ENCODE measurements at places on chromosomes 13 and 19.
A peak's percentile ranks its signal among the peaks of the same experiment; 100 is the strongest.

- DNase-seq, result no peak
These were observed at the start of gene GNA15 for GRCh38 chr19:3135961-3136683. Gene GNA15, plus strand, starts transcription at chr19:3136033. Its CDS starts 418 bp downstream, at chr19:3136451.

- peak; percentile 2 for DNase-seq
These were observed 502.3 kb downstream of the KCTD12 start for GRCh38 chr13:76383676-76384461.

- no peak for DNase-seq
These were observed 4.3 kb downstream of the SOX1 start for GRCh38 chr13:112071102-112071722.

DNA sequence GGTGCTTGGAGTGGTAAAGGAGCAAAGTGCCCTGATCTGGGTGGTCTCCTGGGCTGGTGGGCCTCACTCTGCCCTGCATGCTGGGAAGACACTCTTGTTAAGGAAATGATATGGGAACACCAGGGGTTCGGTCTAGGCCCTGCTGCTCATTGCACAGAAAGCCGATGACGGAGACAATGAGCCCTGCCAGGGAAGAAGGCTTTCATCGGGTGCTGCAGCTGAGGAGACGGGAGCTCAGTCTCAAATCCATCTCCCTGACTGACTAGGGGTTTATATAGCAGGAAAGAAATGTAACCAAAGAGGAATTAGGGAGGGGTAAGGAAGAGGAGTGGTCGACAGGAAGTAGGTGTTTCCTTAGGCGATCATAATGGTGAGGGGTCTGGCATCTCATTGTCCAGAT, 253.4 kb downstream of the TEX29 start:
- DNase-seq, result no peak

DNA sequence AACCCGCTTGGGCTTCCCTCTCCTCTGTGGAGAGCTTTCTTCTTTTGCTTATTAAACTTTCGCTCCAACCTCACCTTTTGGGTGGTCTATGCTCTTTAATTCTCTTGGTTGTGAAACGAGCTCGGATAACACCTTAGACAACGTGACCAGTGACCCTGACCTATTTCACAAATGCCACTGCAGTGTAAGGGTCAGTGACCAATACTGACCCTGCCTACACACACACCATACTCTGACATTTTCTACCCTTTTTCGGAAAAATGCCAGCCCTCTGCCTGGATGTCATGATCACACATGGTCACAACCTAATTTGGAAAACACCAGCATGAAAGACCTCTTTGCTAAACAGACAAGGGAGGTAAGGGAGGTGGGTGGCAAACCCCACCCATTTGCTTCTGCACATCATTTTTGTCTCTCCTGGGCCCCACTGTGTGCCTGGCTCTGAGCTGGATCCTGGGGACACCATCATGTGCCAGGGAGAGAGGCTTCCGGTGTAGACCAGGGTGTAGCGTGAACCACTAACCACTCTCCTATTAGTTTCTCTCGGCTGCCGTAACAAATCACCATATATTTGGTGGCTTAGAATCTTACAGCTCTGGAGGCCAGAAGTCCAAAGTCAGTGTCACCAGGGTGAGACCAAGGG, 9.9 kb downstream of the ETFB start:
- no peak for DNase-seq

DNA sequence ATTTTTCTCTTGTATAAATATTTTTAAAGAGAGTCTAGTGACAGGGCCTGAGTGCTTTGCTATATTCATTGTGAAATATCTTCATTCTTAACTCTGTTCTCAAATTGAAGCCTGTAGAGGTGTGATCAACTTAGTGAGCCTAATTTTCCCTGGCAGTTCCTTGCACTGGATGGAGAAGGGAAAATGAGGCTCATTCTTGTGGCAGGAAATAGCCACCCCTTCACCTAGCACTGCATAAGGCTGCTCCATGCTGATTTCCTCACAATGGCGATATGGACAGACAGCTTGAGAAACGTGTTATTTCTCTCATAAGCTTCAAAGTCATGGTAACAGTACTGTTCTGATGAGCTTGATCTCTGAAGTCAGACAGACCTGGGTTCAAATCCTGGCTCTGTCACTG, 146.2 kb downstream of the AKAP11 start:
- no peak for DNase-seq

- DNase-seq, result no peak
These were observed 10.9 kb downstream of the IGFLR1 start for GRCh38 chr19:35731353-35731752.

- DNase-seq, result peak; percentile 49
These were observed 325.5 kb downstream of the KCNRG start for GRCh38 chr13:50340551-50341287.

GRCh38 chr13:113620036-113620796, 35.7 kb downstream of the TFDP1 start:
- DNase-seq, result no peak

GRCh38 chr13:66111628-66112027, 1118.5 kb downstream of the PCDH9 start:
- no peak for DNase-seq

- no peak for DNase-seq
These were observed 152.2 kb downstream of the DCT start for GRCh38 chr13:94327318-94327717.

GRCh38 chr19:6374161-6374709, 1.5 kb downstream of the PSPN start:
- no peak for DNase-seq

GRCh38 chr13:92590503-92590908, 636.1 kb upstream of the GPC6 start:
- DNase-seq, result peak; percentile 49

GRCh38 chr13:51666374-51666773, 82.1 kb downstream of the WDFY2 start:
- no peak for DNase-seq

DNA sequence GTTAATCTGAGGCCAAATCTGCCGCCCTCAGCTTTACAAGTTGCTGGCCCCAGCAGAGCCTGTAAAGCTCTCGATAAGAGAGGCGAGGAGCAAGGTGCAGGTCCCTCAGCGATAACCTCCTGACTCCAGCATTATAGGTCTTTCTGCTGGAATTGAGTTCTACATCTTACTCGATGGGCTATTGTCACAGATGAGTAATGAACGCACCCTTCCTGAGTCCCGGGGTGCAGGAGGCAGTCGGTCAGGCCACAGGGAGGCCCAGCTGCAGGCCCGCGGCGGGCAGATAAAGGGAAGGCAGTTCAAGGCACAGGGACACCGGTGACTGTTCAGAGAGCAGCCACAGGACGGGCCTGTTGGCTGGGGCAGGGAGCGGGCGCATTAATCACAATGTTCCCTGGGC, 157.6 kb upstream of the OBI1 start:
- DNase-seq, result no peak

DNA sequence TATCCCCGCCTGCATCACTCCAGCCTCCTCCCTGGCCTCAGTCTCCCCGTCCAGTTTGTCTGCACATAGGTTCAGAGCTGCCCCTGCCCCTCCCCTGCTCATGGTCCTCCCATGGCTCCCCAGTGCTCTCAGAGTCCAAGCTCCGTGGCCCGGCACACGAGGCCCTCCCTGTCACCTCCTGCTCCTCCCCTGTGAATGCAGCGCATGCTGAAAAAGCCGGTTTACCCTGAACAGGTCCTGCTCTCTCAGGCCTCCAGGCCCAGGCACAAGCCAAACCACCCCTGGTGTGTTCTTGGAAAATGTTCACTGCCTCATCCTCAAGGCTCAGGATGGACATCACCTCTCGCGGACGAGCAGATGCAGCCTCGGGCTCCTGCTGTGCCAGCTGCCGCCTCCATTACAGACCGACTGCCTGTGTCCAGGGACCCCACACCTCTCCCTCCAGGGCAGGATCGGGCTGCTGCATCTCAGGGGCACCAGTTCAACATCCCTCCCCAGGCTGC, 13.0 kb downstream of the EMP3 start:
- no peak for DNase-seq

DNA sequence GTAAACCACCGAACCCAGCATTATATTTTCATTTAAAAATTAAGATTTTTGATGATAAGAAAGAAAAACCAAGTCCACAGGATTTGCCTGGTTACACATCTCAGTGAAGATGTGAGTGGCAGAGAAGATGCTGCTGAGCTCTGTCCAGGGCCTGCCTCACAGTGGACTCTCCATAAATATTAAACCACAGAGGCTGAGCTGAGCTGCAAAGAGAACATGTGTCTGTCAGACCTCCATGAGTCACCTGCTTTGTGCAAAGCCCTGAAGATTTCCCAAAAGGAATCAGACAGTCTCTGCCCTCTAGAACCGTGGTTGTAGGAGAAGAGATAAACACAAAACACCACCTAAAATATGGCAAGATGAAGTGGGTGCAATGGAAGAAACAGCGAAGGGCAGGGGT, 127.2 kb upstream of the TSC22D1 start:
- no peak for DNase-seq

DNA sequence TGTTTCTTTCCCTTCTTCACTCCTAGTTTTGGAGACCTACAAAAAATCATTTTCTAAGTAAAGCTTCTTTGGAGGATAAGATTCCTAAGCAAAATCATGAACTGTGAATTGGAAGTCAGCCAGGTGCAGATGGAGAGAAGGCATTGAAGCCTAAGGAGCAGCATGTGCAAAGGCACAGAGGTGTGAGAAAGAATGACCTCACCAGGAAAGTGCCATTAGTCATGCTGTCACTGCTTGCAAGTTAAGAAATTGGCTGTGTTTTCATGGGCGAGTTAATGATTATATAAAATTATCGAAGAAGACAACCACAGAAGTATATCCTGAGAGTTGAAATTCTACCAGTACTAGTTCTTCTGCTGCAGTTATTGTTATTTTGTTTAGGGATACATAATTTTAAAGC, 80.3 kb upstream of the KLHL1 start:
- DNase-seq, result no peak

DNA sequence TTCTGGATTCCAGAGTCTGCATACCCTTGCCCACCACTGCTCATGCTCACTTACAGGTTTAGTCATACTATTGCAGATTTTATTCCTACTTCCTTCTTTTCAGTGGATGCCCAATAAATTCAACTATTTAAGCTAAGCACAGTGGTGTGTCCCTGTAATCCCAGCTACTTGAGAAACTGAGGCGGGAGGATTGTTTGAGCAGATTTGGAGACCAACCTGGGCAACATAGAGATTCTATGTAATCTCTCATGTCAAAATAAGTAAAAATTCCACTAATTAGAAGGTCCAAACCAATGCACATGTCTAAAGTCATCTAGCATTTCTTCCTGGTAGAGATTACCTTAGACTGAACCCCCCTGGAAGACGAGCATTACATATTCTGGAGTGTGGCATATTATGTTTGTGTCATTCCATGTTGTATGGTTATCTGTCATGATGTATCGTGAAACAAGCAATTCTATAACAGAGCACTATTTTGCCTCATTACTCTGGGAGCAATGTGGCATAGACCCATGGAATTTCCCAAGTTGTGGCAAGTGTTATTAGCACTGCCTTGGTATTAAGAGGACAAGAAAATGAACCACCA, 8.3 kb downstream of the HMGB1 start:
- no peak for DNase-seq

- DNase-seq, result no peak
These were observed 2.3 kb downstream of the RPL13A start for GRCh38 chr19:49489601-49490167.

GRCh38 chr13:39037410-39037879, 444 bp downstream of the PROSER1 start:
- DNase-seq, result no peak

DNA sequence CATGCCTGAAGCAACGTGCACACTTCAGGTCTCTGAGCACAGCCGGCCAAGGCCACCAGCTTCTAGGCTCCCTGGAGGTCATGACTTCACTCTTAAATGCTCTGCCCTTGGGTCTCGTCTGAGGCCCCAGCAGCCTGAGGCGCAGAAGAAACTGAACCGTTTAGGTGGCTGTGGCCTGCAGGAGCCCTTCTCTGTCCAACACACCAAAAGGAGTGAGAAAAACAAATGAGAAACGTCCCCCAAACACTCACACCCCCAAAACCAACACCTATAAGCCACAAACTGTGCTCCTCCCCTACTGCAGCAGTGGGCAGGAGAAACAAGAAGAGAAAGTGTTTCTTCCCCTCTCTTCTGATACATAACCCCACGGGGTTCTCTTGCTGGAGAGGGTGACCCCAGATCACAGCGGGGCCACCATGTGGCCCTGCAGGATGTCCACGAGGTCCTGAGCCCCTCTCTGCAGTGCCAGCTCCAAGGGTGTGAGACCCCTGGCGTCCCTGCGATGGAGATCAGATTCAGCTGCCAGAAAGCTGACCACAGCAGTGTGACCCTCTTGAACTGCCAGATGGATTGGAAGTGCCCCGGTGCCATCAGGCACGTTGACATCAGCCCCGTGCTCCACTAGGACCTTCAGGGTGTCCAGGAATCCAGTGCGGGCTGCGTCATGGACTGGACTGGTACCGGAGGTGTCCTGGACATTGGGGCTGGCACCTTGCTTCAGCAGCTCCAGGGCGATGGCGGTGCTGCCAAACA, 1.0 kb upstream of the KRI1 start:
- DNase-seq, result no peak

DNA sequence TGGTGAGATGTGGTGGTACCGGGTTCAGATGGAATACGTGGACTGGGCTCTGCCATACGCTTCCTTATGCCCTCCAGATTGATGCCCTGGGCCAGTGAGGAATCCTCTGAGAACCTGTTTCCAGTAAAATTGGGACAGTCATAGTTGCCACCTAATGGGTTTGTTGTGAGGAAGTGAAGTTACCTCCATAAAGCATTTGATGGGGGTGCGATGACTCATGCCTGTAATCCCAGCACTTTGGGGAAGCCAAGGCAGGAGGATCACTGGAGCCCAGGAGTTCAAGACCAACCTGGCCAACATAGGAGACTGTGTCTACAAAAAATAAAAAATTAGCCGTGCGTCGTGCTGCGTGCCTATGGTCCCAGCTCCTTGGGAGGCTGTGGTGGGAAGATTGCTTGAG, 4.8 kb downstream of the SNRPA start:
- DNase-seq, result no peak

Data from SHP77 treated with DMSO at 0.1 percent for 48 hours (cell line).